ENCODE measurements at places on chromosomes 7 and 10.

GRCh38 chr7:138030679-138031351 is 28.9 kb upstream of the CREB3L2 start:
- no peak for DNase-seq

- DNase-seq: no peak
These were observed 80.4 kb upstream of the MALRD1 start for GRCh38 chr10:18968159-18968558.

DNA sequence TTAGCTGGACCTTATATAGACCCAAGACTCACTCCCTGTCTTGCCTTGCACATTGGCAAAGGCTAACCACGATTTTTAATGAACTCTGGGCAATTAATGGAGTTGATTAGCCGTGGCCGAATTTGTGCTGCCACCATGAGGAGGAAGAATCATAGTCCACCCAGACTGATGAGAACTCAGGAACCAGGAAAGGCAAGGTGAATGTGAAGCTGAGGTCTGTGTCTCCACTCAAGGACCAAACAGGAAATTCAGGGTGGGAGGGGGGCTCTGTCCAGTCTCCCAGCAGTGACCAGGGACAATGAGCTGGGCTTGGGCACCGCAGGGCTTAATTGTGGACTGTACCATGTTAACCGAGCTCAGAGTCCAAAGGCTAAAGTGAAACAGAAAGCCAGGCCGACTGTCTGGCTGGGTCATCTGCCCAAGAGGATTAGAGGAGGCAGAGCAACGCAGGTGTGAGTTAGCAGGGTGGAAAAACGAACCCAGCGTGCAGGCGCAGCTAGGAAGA is 127.0 kb upstream of the JCAD start:
- DNase-seq: no peak

- DNase-seq: no peak
These were observed 190.3 kb upstream of the GRM3 start for GRCh38 chr7:86453454-86453853.

- DNase-seq: peak; percentile 90
These were observed 155.5 kb upstream of the LYZL2 start for GRCh38 chr10:30784897-30785605.

- DNase-seq: no peak
These were observed 219.1 kb downstream of the PHTF2 start for GRCh38 chr7:78017591-78018100.

DNA sequence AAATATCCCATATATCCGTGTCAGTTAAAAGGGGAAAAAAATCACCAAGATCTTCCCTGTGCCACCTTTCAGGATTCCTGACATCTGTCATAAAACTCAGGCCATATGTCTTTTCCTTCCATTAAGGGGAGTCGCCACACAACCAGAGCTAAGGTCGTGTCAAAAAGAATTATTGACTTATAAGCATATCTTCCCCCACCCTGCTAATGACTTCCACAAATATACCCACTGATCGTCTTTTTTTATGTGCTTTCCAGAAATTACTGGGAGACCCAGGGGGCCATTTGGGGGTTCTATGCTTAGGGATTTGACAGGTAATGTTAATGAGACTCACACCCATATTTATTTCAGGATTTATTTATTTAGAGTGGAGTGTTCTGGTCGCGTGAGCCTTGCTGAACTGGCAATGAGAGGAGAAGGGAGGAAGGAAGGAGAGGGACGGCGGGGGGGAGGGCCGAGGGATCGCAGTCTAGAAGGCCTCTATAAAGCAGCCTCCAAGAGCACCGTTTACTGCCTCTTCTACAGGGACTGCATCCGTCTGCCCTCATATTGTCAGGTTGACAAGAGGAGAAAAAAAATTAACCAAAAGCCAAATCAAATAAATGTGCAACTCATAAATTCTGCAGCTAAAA is 135.7 kb upstream of the MGMT start:
- DNase-seq: no peak

DNA sequence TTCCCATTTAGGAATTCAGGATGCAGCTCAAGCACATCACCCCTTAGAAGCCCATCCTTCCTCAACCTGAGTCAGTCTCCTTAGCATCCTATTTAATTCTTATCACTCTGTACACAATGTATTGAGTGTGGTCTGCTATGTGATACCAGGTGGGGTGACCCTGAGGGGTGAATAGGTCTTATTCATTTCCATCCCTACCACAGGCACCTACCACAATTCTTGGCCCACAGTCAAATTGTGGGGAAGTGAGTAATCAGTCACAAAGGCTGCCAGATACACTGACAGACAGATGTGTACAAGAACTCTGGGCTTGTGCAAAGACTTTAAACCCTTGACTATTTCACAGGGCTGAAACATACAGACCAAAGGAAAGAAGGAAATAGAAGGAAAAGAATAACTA is 560.5 kb downstream of the PARD3 start:
- no peak for DNase-seq

- DNase-seq: no peak
These were observed 6.5 kb downstream of the COBL start for GRCh38 chr7:51310131-51310583.

GRCh38 chr7:66353547-66353946 is 148.4 kb downstream of the TPST1 start:
- no peak for DNase-seq

DNA sequence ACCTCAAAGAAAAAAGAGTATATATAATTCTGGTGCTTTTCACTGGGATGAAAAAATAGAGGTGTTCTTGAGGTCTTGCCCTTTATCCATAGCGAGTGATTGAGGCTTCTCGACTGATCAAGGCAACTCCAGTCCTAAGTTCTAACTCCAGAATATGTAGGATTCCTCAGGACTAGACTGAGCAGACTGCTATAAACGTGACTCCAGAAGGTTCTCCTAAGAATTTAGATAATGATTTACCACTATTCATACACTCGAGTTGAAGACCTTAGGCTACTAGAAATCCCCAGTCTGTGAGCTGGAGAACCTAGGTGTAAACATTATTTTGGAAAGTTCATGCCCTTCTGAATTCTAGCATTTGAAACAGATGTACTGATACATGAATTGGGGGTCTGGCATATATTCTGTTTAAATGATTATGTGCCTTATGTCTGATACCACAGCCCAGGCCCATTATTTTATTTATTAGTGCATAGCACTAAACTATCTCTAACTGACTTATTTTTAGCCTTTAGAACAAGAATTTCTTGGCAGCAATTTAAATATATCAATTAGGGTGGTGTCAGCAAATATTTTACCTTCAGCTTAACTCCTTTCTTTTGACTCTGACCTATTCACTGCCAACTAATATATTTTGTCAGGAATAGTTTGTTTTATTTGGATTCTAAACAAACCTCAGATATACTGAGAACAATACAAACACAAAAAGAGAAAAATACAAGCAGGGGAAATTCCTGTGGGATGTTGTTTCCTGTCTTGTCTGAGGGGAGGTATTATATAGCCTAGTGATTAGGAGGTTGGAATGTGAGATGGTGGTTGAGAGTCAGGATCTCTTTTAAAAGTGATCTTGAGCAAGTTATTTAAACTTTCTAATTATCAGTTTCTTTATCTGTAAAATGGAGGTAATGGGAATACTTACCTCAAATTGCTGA is 75.8 kb downstream of the PODXL start:
- DNase-seq: no peak

GRCh38 chr7:150923196-150923595 is 54.9 kb downstream of the KCNH2 start:
- no peak for DNase-seq

- peak; percentile 52 for DNase-seq
These were observed 40.4 kb upstream of the BPGM start for GRCh38 chr7:134605978-134606923.

DNA sequence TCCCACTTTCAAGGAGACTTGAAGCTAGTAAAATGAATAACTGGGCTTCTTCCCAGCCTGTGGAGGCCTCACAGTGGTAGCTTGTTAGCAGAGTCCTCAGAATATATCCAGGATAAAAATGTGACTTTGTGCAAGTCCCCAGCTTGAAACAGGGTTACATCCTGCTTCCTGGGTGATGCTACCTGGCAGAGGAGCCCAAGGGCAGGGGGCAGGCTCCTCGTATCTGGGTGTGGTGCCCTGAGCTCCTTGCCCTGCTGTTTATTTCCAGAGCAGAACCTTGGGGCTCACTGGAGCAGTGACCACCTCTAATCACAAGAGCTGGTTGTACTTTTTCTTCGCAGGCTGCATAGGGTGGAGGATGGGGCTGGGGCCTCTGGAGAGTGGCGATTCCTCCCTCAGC is 94.8 kb downstream of the GRK5 start:
- DNase-seq: no peak

DNA sequence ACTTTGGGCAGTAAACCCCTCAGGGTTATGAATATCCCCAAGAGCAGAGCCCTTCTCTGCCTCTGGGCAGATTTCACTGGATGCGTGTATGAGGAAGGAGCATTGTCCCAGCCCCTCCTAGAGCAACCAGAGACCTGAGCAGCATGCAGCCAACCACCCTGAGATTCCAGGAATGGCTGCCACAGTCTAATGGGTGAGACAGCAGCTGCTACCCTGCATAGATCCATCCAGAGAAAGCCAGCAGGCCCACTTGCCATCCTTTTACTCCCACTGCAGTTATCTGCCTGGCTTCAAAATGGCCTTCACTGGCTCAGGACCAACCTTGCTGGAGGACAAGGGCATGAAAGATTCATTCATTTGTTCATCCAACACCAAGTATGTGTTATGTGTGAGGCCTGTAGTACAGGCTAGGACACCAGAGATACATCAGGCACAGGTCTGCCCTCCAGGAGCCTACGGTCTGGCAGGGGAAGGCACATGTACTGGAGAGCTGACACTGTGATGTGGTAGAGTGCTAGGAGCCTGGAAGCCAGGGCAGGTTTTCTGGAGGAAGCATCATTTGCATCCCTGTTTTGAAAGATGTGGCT is 26.2 kb upstream of the C10orf105 start:
- no peak for DNase-seq

GRCh38 chr10:97684866-97685394 is 2.1 kb downstream of the AVPI1 start:
- DNase-seq: no peak

All from hippocampal formation (tissue), 2 donors.